Stimulated activated CD8-positive, alpha-beta memory T cell treated with anti-CD3 and anti-CD28 coated beads, Interleukin-7, amount 100 ng/mL, for 1 hour (primary cell): ENCODE measurements at places on chromosomes 13 and 19.

GRCh38 chr13:95948656-95949055 lies 104.5 kb downstream of the UGGT2 start:
- DNase-seq, result no peak

DNA sequence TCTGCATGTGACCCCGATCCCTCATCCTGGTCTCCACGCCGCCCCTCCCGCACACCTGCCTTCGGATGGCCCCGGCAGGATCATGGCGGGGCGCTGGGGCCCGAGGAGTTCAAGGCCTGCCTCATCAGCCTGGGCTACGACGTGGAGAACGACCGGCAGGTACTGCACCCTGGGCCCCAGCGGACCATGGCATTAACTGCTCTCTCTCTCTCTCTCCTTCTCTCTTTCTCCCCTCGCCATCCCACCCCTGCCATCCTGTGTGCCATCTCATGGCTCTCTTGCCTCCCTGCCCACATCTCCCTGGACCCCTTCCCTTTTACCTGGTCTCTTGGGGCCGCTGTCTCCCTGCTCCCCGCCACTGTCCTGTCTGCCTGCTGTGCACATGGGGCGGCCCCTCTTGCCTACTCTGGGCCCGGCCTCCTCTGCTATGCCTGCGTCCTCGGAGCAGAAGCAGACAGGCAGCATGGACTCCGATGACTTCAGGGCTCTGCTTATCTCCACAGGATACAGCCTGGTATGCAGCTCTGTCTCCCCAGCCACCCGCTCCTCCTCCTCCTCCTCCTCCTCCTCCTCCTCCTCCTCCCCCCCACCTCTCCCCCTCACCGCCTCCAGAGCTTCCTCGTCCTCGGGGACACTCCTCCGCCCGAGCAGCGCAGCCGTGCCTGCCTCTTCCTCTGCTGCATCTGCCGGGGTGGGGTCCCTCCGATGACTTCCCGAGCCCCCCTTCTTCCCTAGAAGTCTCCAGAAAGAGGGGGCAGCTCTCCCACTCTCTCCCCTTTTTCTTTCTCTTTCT lies 16.2 kb downstream of the CAPN12 start:
- no peak for DNase-seq

DNA sequence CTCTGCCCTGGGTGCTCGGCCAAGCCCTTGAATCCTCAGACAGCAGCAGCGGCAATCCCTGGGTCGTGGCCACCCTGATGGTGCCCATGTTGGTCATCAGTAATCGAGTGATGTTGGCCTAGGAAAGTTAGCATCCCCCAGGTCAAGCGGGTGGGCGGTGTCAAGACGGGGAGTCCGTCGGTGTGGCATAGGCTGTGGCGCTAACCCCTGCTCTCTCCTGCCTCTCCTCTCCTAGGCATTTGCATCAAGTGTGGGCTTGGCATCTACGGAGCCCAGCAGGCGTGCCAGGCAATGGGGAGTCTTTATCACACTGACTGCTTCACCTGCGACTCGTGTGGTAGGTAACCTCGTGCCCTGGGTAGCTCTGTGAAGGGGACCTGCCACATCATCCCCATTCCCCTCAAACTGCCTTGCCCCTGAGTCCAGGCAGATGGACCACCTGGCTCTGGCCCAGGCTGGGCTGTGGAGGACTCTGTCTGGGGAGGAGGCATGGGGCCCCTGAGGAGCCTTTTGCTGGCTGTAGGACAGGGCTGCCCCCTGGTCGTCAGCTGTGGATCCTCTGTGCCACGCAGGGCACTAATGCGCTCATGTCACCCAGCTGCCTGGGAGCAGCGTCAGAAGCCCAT lies 8.7 kb downstream of the WTIP start:
- no peak for DNase-seq

DNA sequence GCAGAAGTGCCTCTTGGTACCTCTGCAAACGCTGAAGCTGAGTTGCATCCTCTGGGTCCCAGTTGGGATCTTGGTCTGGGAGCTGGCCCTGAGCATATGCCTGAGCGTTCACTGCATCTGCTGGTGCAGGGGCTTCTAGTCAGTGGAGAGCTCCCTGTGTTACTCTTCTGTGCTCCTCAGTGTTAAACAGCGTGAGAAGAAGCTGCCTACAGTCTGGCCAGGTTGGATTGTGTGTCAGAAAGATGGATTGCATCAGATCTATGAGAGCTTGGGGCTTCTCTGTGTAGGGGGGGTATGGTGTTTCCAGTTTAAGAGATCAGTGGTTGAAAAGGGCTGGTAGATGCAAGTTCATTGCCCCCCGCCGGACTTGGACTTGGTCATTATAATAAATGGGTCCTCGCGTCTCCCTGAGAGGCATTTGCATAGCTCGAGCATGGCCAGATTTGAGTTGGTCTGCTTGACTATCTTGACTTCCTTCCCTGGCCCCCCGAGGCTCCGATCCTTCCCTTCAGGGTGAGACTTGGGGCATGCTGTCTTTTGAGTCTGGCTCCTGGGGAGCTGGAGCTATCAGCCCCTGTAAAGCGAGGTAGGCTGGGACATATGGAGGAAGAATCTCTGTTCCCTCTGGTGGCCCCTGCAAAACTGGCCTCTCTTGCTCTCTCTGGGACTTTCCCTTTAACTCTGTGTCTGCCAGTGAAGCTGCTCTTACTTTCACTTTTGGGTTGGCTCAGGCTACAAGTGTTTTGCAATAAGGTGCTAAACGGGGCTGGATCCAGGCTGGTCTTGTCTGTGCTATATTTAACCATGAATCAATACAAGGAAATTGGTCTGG lies 52.9 kb downstream of the OR10H4 start:
- no peak for DNase-seq

DNA sequence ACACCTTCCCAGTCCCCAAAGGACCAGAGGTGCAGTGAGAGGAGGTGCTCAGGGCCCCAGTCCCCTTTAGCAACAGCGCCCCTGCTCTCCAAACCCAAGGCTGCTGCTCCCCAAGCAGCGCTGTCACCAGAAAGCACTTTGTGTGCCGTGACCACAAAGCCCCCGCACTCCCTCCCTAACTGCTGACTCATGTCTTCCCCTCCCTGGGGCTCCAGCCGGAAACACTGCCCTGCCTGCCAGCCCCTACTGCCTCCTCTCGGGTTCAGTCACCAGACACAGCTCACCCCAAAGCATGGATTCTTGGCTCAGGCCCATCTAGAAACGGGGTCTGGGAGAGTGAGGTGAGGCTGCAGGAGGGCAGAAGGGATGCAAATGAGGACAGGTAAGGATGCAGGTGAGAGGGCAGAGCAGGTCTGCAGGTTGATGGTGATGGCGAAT lies 4.9 kb upstream of the TNFSF14 start:
- peak; percentile 78 for DNase-seq

GRCh38 chr19:10517361-10517759 lies at the start of gene S1PR5:
TSS of gene S1PR5 (minus strand) at chr19:10517447. CDS start at chr19:10515011, 2,436 bp downstream.
- DNase-seq, result no peak

- no peak for DNase-seq
These were observed 8.0 kb downstream of the ZSCAN22 start for GRCh38 chr19:58334691-58335249.
